ENCODE measurements at places on chromosomes 11 and 22.

GRCh38 chr11:200224-201003 lies 6.8 kb downstream of the BET1L start:
- peaks cover 15% of the 10 kb centered on the region for H3K36me3 ChIP-seq
- H3K27me3 ChIP-seq, result no peaks in the 10 kb centered on the region
- H3K4me1 ChIP-seq, result peaks cover 25% of the 10 kb centered on the region
- no peak overlapping the region for H3K4me3 ChIP-seq

DNA sequence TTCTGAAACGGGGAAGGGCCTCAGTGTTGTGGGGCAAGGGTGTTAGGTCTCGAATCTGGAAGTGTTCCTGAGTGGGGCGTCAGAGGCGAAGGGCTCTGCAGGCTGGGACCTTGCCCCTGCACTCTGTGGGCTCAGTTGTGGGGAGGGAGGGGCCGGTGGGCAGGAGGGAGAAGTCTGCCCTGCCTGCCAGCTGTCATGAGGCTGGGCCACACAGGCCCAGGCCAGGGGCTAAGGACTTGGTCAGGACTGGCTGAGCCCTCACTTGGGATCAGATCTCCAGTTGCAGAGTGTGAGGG lies at the start of gene CRACR2B:
Gene CRACR2B, plus strand, starts transcription at position 23 of the 296 bp plus-strand sequence. CDS start 689 bp downstream, outside the sequence.
- peaks cover 6% of the 10 kb centered on the region for H3K27me3 ChIP-seq
- peak within 1 kb of the TSS; percentile 23 for H3K27ac ChIP-seq
- DNase-seq, result no peak
- peaks cover 26% of the 10 kb centered on the region for H3K4me1 ChIP-seq
- H3K4me3 ChIP-seq, result peak within 1 kb of the TSS; percentile 75

GRCh38 chr22:32164075-32164860 lies 5.2 kb upstream of the C22orf42 start:
- no peak overlapping the region for H3K27ac ChIP-seq
- no peak for DNase-seq
- H3K4me3 ChIP-seq, result no peak overlapping the region
- no peaks in the 10 kb centered on the region for H3K36me3 ChIP-seq

GRCh38 chr22:31757265-31757664 lies 3.4 kb downstream of the DEPDC5 start:
- H3K4me1 ChIP-seq, result peaks cover 15% of the 10 kb centered on the region
- H3K4me3 ChIP-seq, result no peak overlapping the region
- H3K36me3 ChIP-seq, result peaks cover 41% of the 10 kb centered on the region
- no peaks in the 10 kb centered on the region for H3K27me3 ChIP-seq
- no peak overlapping the region for H3K27ac ChIP-seq
- DNase-seq, result no peak

DNA sequence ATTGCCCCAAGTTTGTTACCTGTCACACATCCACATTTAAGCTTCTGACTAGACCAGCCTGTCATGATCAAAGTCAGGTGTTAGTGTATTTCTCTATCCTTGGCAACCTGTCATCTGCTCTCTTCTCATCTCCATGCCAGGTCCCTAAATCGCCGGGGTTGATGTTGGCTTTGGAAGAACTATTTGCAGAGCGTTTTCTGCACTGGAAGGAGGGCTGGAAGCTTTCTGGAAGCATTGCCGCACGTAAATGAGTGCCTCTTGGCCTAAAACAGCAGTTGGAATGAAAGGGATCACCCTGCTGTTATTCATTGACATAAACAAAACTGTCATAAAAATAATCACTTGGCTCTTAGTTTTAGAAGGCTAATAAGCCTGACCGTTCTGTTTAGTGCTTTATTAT lies 1.4 kb downstream of the TTC12 start:
- no peak for DNase-seq
- peak overlapping the region; percentile 85 for H3K27ac ChIP-seq
- peaks cover 10% of the 10 kb centered on the region for H3K36me3 ChIP-seq

GRCh38 chr11:74490941-74491340 lies 2.6 kb downstream of the LIPT2 start:
- peaks cover 15% of the 10 kb centered on the region for H3K4me1 ChIP-seq
- peaks cover 5% of the 10 kb centered on the region for H3K36me3 ChIP-seq
- DNase-seq, result no peak
- no peak overlapping the region for H3K4me3 ChIP-seq
- H3K27me3 ChIP-seq, result no peaks in the 10 kb centered on the region

DNA sequence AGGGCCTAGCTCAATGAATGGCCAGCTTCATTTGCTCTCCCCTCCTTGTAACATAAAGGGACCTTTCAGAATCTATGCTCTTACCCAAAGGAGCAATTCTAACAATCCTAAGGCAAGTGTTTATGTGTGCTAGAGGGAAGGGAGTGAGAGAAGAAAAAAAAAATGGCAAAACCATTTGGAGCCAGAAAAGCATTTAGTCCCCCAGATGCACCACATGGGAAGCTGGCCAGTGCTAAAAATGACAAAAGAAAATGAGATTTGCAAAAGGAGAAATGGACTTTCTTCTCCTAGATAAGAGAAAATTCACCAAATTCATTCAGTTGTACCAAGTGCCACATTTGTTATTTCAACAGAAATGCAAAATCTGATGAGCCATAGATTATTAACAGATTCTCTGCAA lies 52.8 kb downstream of the SERGEF start:
- H3K27me3 ChIP-seq, result no peaks in the 10 kb centered on the region
- no peak overlapping the region for H3K27ac ChIP-seq
- no peak overlapping the region for H3K4me3 ChIP-seq
- peaks cover under 1% of the 10 kb centered on the region for H3K4me1 ChIP-seq

GRCh38 chr11:116826751-116827431 lies 2.8 kb upstream of the APOC3 start:
- H3K4me3 ChIP-seq, result no peak overlapping the region
- no peaks in the 10 kb centered on the region for H3K4me1 ChIP-seq
- no peaks in the 10 kb centered on the region for H3K36me3 ChIP-seq
- no peaks in the 10 kb centered on the region for H3K27me3 ChIP-seq
- no peak for DNase-seq

DNA sequence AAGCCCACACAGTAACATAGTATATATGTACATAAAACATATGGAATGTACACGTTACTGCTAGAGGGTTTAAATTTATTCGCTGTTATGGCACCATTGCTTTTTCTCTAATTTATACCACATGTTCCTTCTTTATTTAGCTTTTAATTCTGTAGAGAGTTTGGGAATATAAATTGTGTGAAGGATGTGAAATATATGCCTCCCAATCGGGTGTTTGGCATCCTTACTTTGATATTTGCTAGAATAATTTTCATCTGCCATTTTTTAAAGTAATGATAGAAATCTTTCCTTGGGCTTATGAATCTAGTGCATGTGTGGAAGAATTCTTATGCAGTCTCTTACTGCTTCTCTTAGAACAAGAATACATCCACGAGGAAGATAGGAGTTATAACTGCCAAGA lies 509.8 kb upstream of the RAG2 start:
- H3K4me3 ChIP-seq, result no peak overlapping the region
- H3K4me1 ChIP-seq, result no peaks in the 10 kb centered on the region
- H3K36me3 ChIP-seq, result no peaks in the 10 kb centered on the region
- no peak for DNase-seq

DNA sequence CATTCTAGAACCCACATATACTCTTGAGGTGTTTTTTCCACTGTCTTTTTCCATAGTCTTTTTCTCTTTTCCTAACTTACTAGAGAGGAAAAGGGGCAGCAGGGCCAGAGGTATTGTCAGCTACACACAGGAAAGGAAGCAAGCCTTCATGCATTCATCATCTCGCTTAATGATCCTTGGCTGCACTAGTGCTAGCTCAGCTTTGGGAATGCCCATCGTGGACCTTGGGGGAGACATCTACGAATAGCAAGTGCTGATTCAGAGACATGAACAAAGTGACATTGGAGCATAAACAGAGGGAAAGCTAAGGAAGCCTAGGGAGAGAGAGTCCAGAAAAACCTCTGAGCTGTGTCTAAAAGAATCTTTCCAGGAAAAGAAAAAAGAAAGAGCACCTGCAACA lies 466.3 kb upstream of the ARHGAP42 start:
- H3K4me3 ChIP-seq, result no peak overlapping the region
- H3K27ac ChIP-seq, result no peak overlapping the region
- H3K27me3 ChIP-seq, result no peaks in the 10 kb centered on the region
- no peaks in the 10 kb centered on the region for H3K4me1 ChIP-seq
- DNase-seq, result no peak

DNA sequence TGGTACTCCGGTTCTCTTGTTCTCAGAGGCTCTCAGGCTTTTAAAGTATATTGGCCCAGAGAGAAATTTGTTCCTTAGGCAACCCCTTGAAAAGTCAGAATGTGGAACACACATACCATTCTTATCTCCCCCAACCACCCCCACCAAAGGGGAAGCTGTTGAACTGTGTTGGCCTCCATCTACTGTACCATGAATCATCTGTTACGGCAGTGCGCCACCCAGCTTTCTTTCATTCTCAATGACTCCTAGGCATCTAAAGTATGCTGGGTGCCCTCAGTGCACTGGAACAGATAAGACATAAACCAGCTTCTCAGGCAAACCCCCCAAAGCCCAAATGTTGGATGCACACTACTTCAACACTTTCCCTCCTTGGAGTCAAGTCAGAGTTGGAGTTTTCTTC lies 696.2 kb upstream of the TENM4 start:
- H3K27ac ChIP-seq, result no peak overlapping the region
- no peak for DNase-seq
- no peaks in the 10 kb centered on the region for H3K36me3 ChIP-seq
- no peaks in the 10 kb centered on the region for H3K4me1 ChIP-seq
- no peak overlapping the region for H3K4me3 ChIP-seq

GRCh38 chr11:15841931-15842740 lies 514.2 kb downstream of the SOX6 start:
- no peak overlapping the region for H3K27ac ChIP-seq
- H3K4me1 ChIP-seq, result no peaks in the 10 kb centered on the region
- no peaks in the 10 kb centered on the region for H3K36me3 ChIP-seq
- DNase-seq, result no peak
- H3K4me3 ChIP-seq, result no peak overlapping the region

DNA sequence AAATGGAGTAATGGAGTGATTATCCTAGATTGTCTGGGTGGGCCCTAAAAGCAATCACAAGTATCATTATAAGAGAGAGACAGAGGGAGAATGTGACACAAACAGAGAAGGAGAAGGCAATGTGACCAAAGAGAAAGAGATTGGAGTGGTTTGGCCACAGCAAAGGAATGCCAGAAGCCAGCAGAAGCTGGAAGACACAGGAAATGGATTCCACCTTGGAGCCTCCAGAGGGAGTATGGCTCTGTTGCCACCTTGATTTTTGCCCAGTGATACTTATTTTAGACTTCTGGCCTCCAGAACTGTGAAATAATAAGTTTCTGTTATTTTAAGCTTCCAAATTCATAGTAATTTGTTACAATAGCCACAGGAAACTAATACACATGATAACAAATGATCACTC lies 36.8 kb upstream of the OR5P2 start:
- no peak overlapping the region for H3K27ac ChIP-seq
- H3K36me3 ChIP-seq, result no peaks in the 10 kb centered on the region
- H3K4me1 ChIP-seq, result no peaks in the 10 kb centered on the region
- no peak overlapping the region for H3K4me3 ChIP-seq
- peaks cover 11% of the 10 kb centered on the region for H3K27me3 ChIP-seq

GRCh38 chr11:92441443-92441726 lies 216.8 kb downstream of the FAT3 start:
- no peak overlapping the region for H3K27ac ChIP-seq
- no peaks in the 10 kb centered on the region for H3K27me3 ChIP-seq
- no peaks in the 10 kb centered on the region for H3K36me3 ChIP-seq

GRCh38 chr11:103749158-103749557 lies 287.3 kb upstream of the DDI1 start:
- peaks cover 11% of the 10 kb centered on the region for H3K27me3 ChIP-seq
- no peak for DNase-seq
- H3K36me3 ChIP-seq, result no peaks in the 10 kb centered on the region
- no peak overlapping the region for H3K4me3 ChIP-seq
- H3K4me1 ChIP-seq, result no peaks in the 10 kb centered on the region
- no peak overlapping the region for H3K27ac ChIP-seq

- peak overlapping the region; percentile 51 for H3K27ac ChIP-seq
- peak overlapping the region; percentile 90 for H3K4me3 ChIP-seq
- peaks cover 11% of the 10 kb centered on the region for H3K36me3 ChIP-seq
- H3K27me3 ChIP-seq, result peaks cover 13% of the 10 kb centered on the region
Measured at GRCh38 chr11:93542811-93543229, 371 bp downstream of the SMCO4 start.

DNA sequence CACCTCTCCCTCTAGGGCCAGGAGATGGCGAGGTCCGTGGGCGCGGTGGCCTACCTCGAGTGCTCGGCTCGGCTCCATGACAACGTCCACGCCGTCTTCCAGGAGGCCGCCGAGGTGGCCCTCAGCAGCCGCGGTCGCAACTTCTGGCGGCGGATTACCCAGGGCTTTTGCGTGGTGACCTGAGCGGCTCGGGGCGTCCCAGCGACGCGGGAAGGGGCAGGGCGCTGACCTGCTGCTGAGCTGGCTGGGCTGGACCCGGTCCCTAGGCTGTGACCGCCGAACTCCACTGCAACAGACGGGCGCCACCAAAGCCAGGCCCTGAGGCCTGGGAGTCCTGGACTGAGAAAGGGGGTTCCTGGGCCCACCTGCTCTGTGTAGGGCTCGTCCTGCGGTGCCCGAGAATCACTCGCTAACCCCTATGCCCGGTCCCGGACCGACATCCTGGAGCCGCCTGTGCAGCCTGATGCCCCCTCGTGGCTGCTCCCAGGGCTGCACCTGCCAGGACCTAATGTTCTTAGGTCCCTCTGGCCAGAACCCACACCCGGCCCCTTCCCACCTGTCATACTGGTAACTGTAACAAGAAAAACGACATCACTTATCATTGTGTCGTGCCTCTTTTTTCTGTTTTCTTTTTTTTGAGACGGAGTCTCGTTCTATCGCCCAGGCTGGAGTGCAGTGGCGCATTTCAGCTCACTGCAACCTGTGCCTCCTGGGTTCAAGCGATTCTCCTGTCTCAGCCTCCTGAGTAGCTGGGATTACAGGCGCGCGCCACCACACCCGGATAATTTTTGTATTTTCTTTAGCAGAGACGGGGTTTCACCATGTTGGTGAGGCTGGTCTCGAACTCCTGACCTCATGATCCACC lies 15.0 kb downstream of the RHOD start:
- no peak overlapping the region for H3K27ac ChIP-seq
- H3K27me3 ChIP-seq, result peaks cover 10% of the 10 kb centered on the region
- peaks cover 8% of the 10 kb centered on the region for H3K4me1 ChIP-seq
- peak; percentile 65 for DNase-seq
- peak overlapping the region; percentile 54 for H3K4me3 ChIP-seq

DNA sequence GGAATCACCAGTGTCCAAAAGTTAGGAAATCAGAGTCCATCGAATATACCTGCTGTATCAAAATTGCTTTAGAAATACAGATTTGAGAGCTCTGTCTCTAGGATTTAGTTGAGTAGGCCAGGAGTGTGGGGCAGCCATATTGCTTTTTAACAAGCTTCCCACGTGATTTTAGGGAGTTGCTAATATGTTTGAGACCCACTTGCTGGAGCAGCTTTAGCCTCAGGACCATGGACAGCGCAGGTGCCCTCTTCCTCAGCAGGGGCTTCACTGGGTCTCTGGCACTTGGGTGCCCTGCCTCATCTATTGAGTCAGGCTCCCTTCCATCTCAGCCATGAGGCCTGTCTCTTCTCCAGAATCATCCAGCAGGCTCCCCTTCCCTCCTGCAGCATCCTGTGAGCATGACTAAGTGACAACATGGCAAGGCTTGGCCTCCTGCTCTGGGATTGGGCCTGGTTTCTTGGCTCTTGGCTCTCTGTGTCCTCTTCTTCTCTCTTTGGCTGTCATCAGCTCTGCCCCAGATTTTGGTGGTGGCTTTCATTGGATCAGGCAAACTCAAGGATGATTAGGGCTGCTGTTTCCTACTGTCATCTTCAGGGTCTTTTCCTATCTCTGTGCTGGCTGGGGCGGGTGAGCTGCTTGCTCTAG lies 70.0 kb downstream of the SGSM1 start:
- no peak for DNase-seq
- no peak overlapping the region for H3K4me3 ChIP-seq
- no peaks in the 10 kb centered on the region for H3K4me1 ChIP-seq
- no peaks in the 10 kb centered on the region for H3K27me3 ChIP-seq
- H3K36me3 ChIP-seq, result peaks cover 4% of the 10 kb centered on the region
- no peak overlapping the region for H3K27ac ChIP-seq

- no peak for DNase-seq
- no peaks in the 10 kb centered on the region for H3K4me1 ChIP-seq
- no peaks in the 10 kb centered on the region for H3K27me3 ChIP-seq
- H3K4me3 ChIP-seq, result no peak overlapping the region
Measured at GRCh38 chr22:25722626-25723025, 19.4 kb upstream of the MYO18B start.
